Left colon (tissue), 2 donors: ENCODE measurements at places on chromosomes 13 and 19. TPM values are rescaled to one million over a fixed set of nuclear protein-coding genes. Genes with fewer than 3 reads are reported as not detected.

DNA sequence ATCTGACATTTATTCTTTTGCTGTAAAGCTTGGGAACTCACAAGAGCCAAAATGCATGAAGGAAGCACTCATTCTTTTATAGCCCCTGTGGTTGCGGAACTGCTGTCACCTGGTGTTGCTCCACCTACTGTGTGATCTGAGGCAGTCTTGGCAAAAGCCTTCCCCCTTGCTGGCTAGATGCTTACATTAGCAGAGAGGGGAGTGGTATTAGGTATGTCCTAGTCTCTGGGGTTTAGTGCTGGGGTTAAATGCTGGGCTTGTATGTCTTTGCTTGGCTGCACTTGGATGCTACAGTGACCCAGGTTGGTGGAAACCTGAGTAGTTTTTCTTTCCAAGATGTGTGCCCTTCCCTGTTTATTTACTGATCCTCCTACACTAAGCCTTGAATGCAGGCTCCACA is 99.3 kb downstream of the WDFY2 start:
- no peak for DNase-seq

GRCh38 chr19:5147074-5147977 is 178.4 kb downstream of the KDM4B start:
- peak; percentile 15 for DNase-seq

Gene RHPN2
- 86.5 TPM for total RNA-seq

DNA sequence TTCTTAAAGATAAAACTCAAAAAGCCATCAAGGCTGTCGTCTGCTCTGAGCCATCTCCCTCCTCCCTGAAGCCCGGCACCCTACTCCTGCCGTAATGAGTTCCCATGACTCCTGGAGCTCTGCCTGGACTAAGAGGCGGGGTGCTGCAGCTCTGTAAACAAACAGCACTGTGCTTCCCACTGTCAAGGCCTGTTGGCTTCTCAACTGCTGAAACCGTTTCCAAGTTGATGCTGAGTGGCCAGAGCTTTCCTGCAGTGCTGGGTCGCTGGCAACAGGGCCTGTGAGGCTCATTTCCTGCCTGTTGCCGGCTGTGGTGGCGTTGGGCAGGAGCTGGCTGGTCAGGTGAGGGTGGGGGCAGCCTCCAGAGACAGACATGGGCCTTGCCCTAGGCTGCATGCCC is 26.7 kb upstream of the ISYNA1 start:
- DNase-seq: peak; percentile 67
